Fibroblast of lung (primary cell): ENCODE measurements at places on chromosomes 2 and 18.

DNA sequence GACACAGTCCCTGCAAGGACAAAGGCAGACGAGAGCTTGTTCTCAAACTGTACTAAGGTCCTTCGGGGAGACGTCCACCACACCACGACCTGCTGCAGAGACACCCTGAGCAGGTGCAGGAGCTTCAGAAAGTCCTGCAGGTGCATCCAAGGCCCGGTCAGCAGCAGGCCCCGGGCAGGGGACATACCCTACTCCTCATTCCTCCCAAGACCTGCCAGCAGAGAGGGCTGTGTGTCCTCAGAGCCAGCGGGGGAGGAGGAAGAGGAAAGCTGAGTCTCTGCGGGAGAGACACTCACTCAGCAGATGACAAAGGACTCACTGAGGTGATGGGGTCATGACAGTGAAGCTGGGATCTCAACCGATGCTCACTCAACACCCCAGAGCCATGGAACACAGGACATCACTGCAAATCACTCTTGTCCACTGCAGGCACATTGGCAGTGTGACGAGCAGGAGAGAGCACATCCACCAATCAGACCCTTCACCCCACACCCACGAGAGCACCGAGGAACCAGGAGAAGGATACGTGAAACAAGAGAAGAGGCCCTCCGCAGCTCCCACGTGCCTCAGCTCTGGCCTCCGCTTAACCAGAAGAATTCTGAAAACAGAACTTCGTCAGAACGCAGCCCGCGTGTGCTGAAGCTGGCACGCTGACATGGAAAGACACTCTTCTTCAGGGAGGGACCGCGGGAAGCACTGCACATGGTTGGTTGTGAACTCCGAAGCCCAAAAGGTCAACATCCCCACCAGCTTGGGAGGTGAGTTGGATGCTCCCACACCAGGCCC lies 9.3 kb downstream of the HDAC4 start:
- H3K4me3 ChIP-seq: no peak overlapping the region
- no peaks in the 10 kb centered on the region for H3K27me3 ChIP-seq
- no peak for DNase-seq
- H3K36me3 ChIP-seq: no peaks in the 10 kb centered on the region
- H3K4me1 ChIP-seq: peaks cover 4% of the 10 kb centered on the region

- DNase-seq: no peak
- no peaks in the 10 kb centered on the region for H3K4me1 ChIP-seq
- H3K36me3 ChIP-seq: no peaks in the 10 kb centered on the region
- no peaks in the 10 kb centered on the region for H3K27me3 ChIP-seq
- H3K4me3 ChIP-seq: no peak overlapping the region
Measured at GRCh38 chr18:45749918-45750689, 26.1 kb downstream of the SLC14A1 start.

DNA sequence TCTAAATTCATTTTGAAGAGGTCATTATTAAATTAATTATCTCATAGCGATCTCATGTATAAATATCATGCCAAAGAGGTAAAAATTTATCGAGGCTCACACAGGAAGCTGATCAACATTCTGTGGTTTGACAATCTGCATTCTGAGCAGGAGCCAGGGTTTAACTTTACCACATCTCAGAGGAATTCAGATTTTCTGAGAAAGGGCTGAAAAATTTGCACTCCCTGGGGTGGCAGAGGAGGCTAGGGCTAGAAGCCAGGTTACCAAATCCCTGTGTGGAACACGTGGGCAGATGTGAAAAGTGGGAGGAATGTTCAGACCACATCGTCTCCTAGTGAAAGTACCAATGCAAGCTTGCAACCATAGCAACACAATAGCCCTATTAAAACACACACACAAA lies 63.5 kb upstream of the CTLA4 start:
- peaks cover 18% of the 10 kb centered on the region for H3K4me1 ChIP-seq
- no peaks in the 10 kb centered on the region for H3K36me3 ChIP-seq
- H3K27ac ChIP-seq: peak overlapping the region; percentile 80
- DNase-seq: peak; percentile 100

GRCh38 chr18:32920796-32921787 lies 148.3 kb upstream of the KLHL14 start:
- no peaks in the 10 kb centered on the region for H3K36me3 ChIP-seq
- no peak overlapping the region for H3K4me3 ChIP-seq
- no peaks in the 10 kb centered on the region for H3K27me3 ChIP-seq
- no peak overlapping the region for H3K27ac ChIP-seq
- H3K4me1 ChIP-seq: no peaks in the 10 kb centered on the region
- DNase-seq: peak; percentile 98

DNA sequence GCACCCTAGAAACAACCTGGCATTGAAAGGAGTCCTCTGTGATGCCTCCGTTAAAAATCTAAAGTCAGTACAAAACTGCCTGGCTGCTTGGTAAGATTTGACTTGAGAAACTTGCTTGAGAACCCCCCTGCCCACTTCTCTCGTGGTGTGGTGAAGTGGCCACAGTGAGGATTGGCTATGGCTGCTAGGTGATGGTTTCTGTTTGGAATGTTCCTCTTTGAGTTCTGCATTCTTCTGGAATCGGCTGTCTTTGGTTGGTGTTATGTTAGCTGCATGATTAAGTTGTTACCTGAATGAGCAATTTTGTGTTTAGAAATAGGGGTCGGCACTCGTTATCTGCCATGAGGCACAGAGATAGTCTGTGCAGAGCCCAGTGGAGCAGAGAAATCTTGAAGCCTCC lies 21.7 kb upstream of the SAG start:
- no peak for DNase-seq
- no peaks in the 10 kb centered on the region for H3K4me1 ChIP-seq
- peaks cover 14% of the 10 kb centered on the region for H3K36me3 ChIP-seq
- H3K4me3 ChIP-seq: no peak overlapping the region
- H3K27ac ChIP-seq: no peak overlapping the region
- H3K27me3 ChIP-seq: no peaks in the 10 kb centered on the region

DNA sequence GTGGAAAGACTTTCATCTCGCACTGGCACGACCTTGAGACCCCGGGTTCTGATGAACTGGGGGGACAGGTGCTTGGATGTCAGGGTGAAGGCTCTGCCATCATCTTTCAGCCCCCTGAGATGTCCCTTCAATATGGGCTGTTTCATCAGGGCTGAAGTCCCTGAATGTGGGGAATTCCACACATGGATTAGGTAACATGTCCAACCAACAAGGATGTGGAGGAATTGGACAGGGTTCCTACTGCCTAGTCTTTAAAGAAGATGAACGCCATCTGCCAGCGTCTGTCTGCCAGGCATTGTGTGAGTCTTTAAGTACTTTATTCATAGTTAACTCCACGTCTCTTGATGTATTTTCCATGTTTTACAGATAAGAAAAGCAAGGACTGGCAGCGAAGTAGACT lies 5.9 kb upstream of the GRHL1 start:
- no peaks in the 10 kb centered on the region for H3K36me3 ChIP-seq
- peaks cover 2% of the 10 kb centered on the region for H3K4me1 ChIP-seq
- no peak for DNase-seq
- no peak overlapping the region for H3K27ac ChIP-seq
- H3K4me3 ChIP-seq: no peak overlapping the region

DNA sequence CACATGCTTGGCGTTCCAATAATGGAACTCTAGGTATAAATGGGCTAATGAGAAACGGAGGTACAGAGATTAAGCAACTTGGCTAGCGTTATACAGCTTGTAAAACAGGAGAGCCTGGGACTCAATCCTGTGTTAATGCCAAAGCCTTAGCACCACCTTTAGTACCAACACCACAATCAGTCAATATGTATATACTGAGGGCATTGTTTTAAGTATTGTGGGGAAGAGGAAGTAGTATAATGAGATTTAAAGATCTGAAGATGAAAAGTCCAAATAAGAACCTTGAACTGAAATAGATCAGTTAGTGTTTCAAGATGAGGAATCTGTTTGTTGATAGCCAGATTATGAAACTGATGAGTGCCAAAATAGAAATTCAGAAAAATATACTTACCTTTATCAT lies 8.1 kb downstream of the MARS2 start:
- peaks cover 3% of the 10 kb centered on the region for H3K4me1 ChIP-seq
- DNase-seq: no peak
- no peaks in the 10 kb centered on the region for H3K36me3 ChIP-seq
- H3K27me3 ChIP-seq: no peaks in the 10 kb centered on the region
- H3K27ac ChIP-seq: no peak overlapping the region

- no peaks in the 10 kb centered on the region for H3K36me3 ChIP-seq
- no peak overlapping the region for H3K27ac ChIP-seq
- no peak for DNase-seq
- no peaks in the 10 kb centered on the region for H3K4me1 ChIP-seq
Measured at GRCh38 chr2:15278296-15278695, 282.8 kb downstream of the NBAS start.

DNA sequence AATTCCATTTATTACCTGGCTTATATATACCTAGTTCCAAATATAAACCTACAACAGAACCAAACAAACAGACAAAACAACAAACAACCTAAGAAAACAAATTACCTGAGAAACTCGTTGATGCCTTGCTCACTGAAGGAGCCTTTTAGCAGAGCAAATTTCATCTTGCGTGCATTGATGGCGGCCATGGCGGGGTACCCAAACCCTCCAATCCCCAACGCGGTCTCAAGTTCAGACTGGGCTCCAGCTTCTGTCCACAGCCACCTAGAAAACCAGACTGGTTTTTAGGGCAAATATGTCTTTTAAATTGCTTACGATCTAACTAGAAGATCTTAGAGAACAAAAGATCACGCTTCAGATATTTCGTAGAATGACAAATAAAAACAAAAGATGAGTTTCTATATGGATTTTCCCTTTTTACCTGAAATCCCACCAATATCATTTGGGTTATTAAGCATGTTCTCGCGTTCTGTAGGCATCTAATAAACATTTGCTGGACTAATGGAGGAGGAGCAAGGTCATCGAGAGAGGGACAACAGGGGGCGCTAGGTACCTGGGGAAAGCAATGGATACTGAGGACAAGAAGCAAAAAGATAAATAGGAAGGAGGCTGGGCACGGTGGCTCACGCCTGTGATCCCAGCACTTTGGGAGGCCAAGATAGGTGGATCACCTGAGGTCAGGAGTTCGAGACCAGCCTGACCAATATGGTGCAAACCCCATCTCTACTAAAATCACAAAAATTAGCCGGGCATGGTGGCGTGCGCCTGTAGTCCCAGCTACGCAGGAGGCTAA lies 25.2 kb downstream of the PDIA6 start:
- H3K27me3 ChIP-seq: no peaks in the 10 kb centered on the region
- H3K4me3 ChIP-seq: no peak overlapping the region
- DNase-seq: peak; percentile 9
- peaks cover 20% of the 10 kb centered on the region for H3K36me3 ChIP-seq

DNA sequence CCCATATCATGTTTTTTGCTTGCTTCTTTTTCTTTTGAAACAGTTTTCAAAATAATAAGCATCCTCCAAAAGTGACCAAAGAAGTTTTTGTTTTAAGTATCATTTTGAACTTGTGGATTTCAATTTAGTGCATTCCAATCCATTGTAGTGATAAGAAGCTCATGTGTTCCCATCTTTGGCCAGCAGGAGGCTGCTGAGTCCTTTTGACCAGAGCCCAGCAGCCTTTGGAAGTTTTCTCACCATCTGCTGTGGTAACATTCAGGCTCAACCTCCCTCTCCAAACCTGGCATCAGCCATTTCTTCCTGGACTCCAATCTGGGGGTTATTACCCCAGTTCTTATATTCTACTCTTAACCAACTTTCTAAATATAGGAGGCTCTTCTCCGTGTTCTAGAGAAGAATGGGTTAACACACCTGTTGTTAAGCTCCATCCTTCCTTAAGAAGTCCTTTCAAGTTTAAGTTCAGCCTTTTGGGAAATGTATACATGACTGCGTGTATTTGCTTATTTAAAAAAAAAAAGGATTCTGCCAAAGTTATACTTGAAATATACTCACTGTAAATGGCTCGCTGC lies 39.0 kb upstream of the MAL start:
- H3K27me3 ChIP-seq: no peaks in the 10 kb centered on the region
- H3K27ac ChIP-seq: no peak overlapping the region
- H3K36me3 ChIP-seq: no peaks in the 10 kb centered on the region
- no peak overlapping the region for H3K4me3 ChIP-seq

DNA sequence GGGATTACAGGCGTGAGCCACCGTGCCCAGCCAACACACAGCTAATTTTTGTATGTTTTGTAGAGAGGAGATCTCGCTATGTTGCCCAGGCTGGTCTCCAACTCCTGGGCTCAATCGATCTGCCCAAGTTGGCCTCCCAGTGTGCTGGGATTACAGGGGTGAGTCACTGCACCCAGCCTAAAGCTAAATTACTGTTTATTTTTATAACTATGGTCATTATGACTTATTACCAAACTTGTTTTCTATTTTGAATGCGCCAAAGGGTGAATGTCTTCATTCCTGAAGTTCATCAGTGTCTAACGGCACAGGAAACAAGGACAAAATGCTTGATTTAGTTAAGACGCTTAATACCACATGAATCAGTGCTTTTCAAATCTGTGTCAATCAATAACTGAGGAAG lies 38.9 kb upstream of the GREB1L start:
- no peaks in the 10 kb centered on the region for H3K27me3 ChIP-seq
- no peaks in the 10 kb centered on the region for H3K36me3 ChIP-seq
- no peaks in the 10 kb centered on the region for H3K4me1 ChIP-seq
- no peak overlapping the region for H3K4me3 ChIP-seq

DNA sequence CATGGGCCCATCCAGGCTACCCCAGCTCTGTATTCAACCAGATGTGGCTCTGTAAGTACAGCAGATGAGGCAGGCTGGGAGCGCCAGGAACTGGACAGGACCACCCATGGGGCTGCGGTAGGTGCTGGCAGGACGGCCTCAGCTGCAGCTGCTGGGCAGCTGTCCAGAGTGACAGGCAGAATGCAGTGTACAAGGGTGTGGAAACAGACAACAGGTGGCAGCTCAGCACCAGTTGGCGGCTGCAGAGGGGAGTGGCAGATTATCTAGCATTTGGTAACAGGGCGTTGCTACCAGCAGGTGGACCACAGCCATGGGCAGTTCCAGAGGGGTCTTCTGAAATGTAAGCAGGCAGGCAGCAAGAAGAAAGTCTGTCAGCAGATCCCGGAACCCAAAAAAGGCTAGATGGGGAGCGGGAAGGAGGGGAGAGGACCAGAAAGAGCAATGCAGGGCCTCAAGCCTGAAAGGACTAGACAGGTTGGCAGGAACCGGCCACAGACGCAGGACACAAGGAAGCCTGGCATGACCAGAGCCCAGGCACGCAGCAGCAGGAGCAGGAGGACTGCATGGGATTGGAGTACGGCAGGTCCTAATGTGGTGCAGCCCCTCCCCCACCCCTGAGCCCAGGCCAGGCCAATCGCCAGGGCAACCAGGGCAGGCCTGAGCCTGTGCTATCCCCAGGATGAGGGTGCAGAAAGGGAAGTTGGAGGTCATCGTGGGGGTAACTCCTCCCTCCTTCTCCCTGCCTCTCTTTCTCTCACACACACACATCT lies 24.7 kb downstream of the PKDCC start:
- H3K27ac ChIP-seq: no peak overlapping the region
- no peaks in the 10 kb centered on the region for H3K27me3 ChIP-seq
- peaks cover 5% of the 10 kb centered on the region for H3K4me1 ChIP-seq
- no peak overlapping the region for H3K4me3 ChIP-seq
- H3K36me3 ChIP-seq: no peaks in the 10 kb centered on the region
